ENCODE measurements at places on chromosomes 11 and 22.

DNA sequence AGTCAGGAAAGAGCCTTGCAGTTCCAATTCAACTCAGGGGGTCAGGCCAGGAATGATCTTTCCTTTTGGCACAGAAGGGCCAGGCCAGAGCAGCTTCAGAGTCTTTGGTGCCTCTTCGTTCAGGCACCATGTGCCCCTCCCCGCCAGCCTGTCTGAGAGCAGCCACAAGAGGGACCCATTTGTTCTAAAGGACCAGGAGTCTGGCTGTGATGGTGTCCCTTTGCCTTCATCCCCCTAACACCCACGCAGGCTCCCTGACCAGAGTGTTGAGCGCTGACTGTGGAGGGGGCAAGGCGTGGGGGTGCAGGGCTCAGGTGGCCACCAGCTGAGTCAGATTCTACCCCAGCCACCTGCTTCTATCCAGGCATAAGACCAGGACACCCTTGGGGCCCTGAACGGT is 156.4 kb downstream of the TTC17 start:
- DNase-seq = no peak

- DNase-seq = no peak
These were observed 15.1 kb downstream of the UQCR10 start for GRCh38 chr22:29782061-29782845.

- DNase-seq = no peak
These were observed 139.5 kb downstream of the WNT7B start for GRCh38 chr22:45837508-45837907.

GRCh38 chr22:42021571-42021970 is 23.0 kb downstream of the WBP2NL start:
- DNase-seq = no peak

DNA sequence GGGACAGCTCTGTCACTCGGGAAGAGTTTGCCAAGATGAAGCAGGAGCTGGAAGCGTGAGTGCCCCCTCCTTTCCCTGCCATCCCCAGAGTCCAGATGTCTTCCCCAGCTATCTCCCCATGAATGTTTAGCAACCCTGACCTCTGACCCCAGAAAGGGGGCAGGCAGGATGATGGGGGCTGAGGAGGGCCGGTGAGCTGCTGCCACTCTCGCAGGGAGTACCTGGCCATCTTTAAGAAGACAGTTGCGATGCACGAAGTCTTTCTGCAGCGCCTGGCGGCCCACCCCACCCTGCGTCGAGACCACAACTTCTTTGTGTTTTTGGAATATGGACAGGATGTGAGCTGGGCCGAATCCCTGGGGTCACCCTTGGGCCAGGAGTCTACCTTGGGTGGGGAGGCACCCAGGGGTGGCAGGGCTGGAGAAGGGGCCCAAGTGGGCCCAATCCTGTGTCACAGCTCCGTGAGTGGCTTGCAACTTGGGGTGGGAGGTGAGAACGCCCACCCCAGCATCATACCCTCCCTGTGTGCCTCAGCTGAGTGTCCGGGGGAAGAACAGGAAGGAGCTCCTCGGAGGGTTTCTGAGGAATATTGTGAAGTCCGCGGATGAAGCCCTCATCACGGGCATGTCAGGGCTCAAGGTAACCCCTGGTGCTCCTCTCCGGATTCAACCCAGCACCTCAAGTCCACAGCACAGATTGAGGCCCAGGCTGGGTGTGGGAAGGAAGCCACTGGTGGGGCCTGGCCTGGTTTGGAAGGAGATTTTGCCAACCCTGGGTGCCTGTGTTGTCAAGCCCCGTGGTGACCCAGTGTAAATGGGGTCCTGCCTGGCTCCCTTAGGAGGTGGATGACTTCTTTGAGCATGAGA is 7.5 kb downstream of the CFL1 start:
- DNase-seq = no peak

DNA sequence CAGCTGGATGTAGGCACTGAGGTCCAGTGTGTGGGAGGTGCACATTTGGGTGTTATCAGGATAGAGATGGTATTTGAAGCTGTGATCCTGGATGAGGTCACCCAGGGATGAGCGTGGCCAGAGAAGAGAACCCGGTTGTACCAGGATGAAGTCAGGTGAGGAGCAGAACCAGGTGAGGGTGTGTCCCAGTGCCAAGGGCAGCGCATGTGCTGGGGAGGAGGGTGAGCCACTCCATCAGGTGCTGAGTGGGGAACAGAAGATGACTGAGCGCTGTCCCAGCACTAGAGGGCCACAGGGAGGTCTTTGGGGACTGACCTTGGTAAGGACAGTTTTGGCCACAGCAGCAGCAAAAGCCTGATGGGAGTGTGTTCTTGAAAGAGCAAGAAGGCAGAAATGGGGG is 2.7 kb downstream of the ARL2 start:
- DNase-seq = no peak

GRCh38 chr11:100061006-100061405 is 626.1 kb upstream of the ARHGAP42 start:
- DNase-seq = no peak

DNA sequence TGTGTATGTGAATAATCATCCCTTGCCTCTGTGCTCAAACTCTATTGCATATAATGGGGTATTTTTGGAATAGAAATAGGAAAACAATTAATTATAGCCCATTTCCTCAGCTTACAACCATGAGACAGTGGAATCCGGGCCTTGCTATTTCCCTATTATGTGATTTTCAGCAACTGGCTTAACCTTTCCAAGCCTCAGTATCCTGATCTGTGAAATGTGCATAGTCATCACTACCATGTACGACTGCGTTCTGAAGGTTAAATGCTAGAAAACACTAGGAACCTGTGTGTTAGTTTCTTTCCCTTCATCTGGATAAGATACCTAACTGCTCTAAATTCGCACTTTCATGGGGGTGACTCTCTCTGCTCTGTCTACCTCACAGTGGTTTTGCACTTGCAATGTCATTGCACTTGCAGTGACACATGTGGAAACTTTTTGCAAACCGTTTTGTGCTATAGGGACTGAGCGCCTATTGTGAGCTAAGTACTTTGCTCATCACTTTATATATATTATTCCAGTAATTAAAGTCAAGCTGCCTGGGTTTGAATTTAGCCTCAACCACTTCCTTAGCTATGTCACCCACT is 48.3 kb downstream of the IRAG1 start:
- DNase-seq = no peak
